ENCODE measurements at places on chromosomes 1 and 21.

- no peak for DNase-seq
Observed at GRCh38 chr1:201543871-201544642, 5.1 kb downstream of the NAV1 start.

- no peak for DNase-seq
Observed at GRCh38 chr21:14526199-14526598, 19.9 kb downstream of the SAMSN1 start.

DNA sequence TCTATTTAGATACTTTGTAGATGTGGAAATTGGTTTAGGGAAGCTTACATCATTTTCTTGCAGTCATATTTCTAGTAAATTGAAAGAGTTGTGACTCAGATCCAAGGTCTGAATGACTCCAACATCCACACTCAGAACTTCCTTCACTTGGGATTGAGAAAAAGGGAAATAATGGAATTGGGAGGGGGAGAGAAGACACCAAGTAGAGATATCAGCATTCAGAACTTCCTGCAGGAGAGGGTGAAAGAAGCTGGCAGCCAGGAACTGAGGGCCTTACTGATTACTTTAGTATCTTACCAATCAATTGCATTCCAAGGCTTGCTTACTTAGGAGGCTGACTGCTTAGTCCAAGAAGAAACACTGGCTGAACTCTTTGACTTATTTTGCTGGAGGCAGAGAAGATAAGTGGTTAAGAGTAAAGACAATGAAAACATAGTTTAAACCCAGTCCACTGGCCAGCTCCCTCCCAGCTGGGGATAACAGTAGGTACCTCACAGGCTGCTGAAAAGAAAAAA, 21.7 kb downstream of the APP start:
- peak; percentile 69 for DNase-seq

- DNase-seq: no peak
Observed at GRCh38 chr1:109295712-109296415, 10.9 kb downstream of the MYBPHL start.

All from EH (cell line).